ENCODE measurements at places on chromosomes 12 and 14. TPM values are rescaled to one million over a fixed set of nuclear protein-coding genes. Genes with fewer than 3 reads are reported as not detected.

The SLC17A8 gene
- not detected for total RNA-seq

The LBHD2 gene
- not detected for total RNA-seq

The BICDL1 gene
- 44.7 TPM for total RNA-seq

The DAO gene
- not detected for total RNA-seq

DNA sequence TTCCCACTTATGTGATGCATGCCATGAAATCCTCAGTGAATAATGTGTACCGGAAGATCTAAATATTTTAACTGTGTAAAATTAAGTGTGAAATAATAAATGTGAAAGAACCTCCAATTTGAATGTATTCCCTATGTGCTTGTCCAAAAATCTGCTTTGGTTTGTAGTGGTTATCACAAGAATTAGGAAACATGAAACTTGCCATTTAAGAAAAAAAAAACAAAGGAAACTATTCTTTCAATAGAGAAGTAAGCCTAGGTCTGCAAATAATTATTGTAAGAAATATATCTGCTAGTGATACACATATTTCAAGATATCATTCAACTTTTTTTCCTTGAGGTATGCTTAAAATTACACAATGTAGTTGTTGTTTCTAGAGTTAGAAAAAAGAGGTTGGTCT, 500.4 kb downstream of the SLC6A15 start:
- DNase-seq = no peak
- no peak overlapping the region for H3K4me3 ChIP-seq
- no peaks in the 10 kb centered on the region for H3K36me3 ChIP-seq
- no peaks in the 10 kb centered on the region for H3K4me1 ChIP-seq
- no peaks in the 10 kb centered on the region for H3K27me3 ChIP-seq

DNA sequence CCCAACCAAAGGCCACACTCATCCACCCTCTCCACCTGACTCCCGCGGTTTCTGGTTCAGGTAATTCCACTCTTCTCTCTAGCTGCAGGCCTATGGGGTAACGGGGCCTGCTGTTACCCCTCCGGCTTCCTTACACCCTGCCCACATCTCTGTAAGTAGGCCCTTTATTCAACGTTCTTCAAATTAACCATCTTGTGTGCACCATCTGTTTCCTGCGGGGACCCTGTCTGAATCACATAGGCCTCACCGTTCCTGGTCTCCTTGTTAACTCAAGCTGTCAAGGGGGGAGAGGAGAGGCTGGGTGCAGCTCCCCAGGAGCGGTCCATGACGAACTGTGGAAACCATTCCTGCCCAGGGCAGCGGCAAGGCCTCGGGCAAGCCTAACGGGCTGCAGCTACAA, 9.3 kb upstream of the DLK1 start:
- no peaks in the 10 kb centered on the region for H3K36me3 ChIP-seq
- no peak for DNase-seq
- no peaks in the 10 kb centered on the region for H3K4me1 ChIP-seq
- H3K4me3 ChIP-seq = no peak overlapping the region
- peaks cover 16% of the 10 kb centered on the region for H3K27me3 ChIP-seq

- H3K27ac ChIP-seq = no peak overlapping the region
- H3K4me3 ChIP-seq = no peak overlapping the region
- H3K27me3 ChIP-seq = no peaks in the 10 kb centered on the region
- DNase-seq = no peak
Observed at GRCh38 chr12:108815369-108815768, 42.0 kb downstream of the SSH1 start.

GRCh38 chr14:70902184-70902583, 5.1 kb upstream of the PCNX1 start:
- H3K4me1 ChIP-seq = peaks cover 49% of the 10 kb centered on the region
- no peak overlapping the region for H3K27ac ChIP-seq
- H3K27me3 ChIP-seq = peaks cover 26% of the 10 kb centered on the region
- no peak for DNase-seq
- H3K4me3 ChIP-seq = no peak overlapping the region
- no peaks in the 10 kb centered on the region for H3K36me3 ChIP-seq

DNA sequence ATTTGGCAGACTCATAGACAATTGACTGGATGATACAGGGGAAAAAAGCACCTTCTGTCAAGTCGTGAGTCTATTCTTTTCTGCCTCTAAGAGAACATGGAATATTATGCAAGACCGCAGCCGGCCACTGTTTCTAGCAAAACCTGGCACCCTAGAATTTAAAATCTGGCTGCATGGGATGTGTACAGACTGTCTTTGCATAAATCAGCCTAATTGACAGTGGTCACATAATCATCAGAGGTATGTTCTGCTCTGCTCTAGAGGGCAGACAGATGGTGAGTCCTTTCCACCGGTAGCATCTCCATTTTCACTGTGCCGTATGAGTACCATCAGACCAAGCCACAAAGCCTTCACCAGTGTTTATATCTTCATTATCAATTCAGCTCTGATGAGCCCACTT, 80.6 kb downstream of the KCNK10 start:
- no peaks in the 10 kb centered on the region for H3K27me3 ChIP-seq
- no peak for DNase-seq
- H3K27ac ChIP-seq = no peak overlapping the region
